T-cell (primary cell): ENCODE measurements at places on chromosomes 7 and 10.

DNA sequence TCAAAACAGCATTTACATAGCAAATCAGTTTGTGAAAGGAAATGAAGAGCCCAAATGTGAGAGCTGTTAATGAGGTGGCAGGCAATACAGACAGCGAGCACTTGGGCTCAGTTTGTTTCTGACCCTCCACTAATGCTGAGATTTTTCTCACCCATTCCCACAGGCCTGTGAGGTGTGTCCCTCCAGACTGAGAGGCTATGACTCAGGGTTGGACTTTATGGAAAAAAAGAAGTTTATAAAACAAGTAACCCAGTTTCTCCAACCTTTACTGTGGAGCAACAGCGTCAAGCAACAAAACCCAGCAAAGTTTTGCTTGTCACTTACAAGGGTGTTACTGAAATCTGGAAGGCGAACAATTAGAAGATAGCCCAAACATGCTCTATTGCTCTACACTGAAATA is 4.9 kb upstream of the FEZF1 start:
- no peak for DNase-seq

- peak; percentile 40 for DNase-seq
Measured at GRCh38 chr7:3042861-3043489, 692 bp downstream of the CARD11 start.

- no peak for DNase-seq
Measured at GRCh38 chr7:74012842-74013249, 15.1 kb upstream of the ELN start.

DNA sequence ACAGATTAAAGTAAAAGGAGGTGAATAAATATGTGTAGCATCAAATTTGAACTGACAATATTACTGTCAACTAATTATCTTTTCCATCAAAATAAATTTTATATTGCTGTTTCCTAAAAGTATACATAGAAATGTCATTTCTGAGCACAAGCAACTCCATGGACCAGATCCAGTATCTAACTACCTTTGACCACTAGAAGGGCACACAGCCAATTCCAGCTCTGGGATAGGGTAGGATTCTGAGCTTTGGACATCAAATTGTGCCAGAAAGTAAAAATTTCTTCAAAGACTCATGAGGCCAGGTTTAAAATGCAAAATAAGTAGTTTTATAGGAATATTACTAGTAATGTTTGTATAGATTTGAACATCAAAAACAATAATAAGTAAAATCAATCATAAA is 29.7 kb downstream of the AKR1C3 start:
- no peak for DNase-seq

- DNase-seq = no peak
Measured at GRCh38 chr10:49173853-49174252, 14.3 kb downstream of the TMEM273 start.
